NCI-H345 (cell line): ENCODE measurements at places on chromosomes 6 and 20.
A peak's percentile ranks its signal among the peaks of the same experiment; 100 is the strongest.

DNA sequence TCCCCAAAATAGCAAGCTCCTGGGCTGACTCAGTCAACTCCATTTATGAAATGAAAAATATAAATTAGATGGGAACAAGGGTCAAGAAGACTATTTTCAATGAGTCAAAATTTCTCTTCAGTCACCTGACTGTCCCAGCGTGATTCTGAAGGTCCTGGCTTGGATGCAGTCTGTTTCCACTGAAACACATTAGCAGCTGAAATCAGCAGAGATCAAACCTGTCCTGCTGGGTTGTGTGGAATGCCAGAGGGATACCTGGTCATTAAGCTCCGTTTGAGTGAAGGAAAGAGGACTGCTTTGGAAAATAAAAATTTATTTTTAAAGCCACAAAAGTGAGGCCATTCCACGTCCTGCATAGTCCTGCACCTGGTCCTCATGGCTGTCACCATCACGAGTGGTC lies 37.4 kb downstream of the PXDC1 start:
- DNase-seq = no peak

- DNase-seq = no peak
Observed at GRCh38 chr6:64930681-64931080, 776.3 kb downstream of the EYS start.

DNA sequence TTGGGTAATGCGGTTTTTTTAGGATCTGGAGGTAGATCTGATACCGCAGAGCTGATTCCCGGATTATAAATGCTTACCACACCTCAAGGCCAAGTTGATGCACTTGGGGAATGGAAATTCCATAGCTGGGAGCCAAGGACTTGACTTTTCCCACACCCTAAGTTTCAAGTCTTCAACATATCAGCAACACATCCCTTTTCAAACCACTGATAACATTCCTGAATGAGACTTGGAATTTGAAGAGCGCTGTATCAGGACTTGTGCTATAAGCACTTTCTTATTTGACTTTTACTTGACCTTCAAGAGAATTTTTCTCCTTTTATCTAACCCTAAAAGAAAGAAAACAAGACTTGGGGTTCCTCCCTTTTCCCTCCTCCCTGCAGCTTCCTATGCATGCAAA lies 90.6 kb upstream of the NAA20 start:
- DNase-seq = no peak

DNA sequence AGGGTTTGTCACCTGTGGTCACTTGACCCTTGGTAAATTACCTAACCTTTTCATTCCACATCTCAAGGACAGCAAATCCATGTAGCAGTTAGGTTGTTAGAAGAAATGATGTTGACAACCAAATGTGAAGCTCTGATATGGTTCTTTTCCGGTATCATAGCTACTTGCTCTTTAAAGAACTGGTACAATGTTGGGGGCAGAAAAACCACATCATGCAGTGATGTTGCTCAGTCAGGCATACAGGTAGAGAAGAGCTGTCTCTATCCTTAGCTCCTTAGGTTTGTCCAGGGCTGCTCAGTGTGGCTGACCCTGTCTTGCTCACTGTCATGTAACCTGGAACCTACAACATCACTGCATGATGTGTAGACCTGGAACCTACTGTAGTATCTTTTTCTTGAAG lies 135.5 kb downstream of the LRRC1 start:
- no peak for DNase-seq

GRCh38 chr20:1840817-1841553 lies 54.2 kb upstream of the SIRPA start:
- no peak for DNase-seq

DNA sequence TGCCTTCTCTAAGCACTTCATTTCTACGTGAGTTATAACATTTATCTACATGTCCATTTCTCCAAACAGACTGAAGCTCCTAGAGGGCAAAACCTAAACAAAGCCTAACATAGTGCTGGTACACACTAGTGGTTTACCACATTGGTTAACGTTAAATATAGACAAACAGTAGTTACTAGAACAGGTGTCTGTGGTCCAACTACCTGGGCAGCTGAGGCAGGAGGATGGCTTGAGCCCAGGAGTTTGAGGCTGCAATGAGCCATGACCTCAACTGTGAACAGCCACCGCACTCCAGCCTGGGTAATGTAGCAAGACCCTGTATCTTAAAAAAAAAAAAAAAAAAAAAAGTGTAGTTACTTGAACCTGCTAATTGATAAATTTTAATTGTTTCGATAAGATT lies 26.5 kb downstream of the PTPRK start:
- DNase-seq = no peak

DNA sequence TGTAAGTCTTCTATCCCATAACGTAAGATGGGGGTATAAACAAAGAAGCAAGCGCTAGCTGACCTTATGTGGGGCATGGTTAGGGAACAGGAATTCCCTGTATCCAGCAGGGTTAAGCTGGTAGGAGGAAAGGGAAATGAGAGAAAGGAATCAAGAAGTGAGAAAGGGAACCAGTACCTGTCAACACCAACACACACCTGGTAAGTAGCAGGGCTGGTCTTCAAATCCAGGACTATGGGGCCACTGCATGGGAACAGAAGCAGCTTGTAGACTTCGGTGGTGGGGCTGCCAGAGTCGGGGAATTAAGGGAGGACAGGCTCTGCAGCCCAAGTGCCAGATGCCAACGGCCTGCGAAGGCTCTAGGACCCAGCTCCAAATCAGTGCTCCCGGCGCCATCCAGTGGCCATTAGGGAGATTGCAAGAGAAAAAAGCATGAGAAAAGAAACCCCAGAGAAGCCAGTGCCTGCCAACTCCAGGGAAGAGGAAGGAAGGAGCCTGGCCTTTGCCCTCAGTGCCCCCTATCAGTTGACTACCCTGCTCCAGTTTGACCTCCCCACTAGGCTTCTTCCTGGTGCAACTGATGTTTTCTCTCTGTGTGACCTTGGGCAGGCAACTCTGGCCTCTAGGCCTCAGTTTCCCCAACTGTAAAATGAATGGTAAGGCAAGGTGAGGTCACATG lies 15.8 kb upstream of the RBPJL start:
- peak; percentile 78 for DNase-seq

DNA sequence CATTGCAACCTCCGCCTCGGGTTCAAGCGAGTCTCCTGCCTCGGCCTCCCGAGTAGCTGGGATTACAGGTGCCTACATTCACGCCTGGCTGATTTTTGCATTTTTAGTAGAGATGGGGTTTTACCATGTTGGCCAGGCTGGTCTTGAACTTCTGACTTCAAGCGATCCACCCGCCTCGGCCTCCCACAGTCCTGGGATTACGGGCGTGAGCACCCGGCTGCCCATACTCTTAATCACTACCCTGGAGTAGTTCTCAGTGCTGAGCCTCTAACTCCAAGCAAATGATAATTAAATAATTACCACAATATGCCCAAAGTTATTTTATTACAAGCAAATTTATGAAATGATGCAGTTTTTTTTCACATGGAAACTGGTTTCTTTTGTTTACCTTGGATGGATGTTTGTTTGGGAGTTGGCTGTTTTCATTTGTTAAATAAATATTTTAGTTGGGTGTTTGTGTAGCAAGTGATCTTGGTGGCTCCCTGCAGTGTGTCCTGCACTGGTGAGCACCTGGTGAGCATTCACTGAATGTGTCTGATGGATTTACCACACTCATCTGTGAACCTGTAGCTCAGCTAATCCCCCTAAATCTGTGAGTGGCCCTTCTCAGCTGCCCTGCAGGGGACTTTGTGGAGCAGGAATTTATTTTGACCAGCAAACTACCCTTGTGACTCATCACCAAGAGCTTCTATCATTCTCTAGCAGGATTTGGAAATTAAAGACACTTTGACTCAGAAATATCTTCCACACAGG lies 36.9 kb downstream of the UTRN start:
- peak; percentile 15 for DNase-seq

DNA sequence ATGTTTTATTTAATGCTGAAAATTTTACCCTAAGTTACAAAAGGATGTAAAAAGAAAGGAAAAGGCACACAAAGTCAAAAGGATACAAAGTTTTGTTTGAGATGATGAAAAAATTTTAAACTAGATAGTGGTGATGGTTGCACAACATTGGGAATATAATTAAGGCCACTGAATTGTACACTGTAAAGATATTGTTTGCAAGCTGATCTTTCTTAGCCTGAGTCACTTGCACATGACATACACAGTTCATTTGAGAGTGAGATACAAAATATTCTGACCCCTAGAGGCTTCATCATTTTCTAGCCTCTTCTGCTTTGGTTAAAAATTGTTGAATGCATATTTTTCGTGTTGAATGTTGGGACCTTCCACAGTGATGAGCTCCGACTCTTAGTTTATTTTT lies 462.6 kb downstream of the HDGFL1 start:
- no peak for DNase-seq

DNA sequence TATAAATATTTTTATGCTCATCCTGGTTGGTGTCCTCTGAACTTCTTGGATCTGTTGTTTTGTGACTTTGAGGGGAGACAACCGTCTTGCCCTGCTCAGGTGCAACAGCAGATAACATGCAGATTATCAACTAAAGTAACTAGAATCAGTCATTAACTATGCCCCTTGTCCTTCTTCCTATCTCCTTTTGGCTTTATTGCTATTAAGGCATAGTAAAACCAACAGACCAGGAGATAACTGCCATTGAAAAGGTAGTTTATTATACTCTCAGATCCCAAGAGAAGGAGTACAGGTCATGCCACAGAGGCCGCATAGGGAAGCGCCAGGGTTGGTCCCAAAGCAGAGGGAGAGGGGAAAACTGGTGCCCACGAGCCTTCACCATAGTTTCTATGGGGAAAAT lies 418.2 kb downstream of the GJA1 start:
- DNase-seq = no peak
